ENCODE measurements at places on chromosomes 5 and 9.
A peak's percentile ranks its signal among the peaks of the same experiment; 100 is the strongest.

- no peak for DNase-seq
These were observed 14.4 kb downstream of the PMPCA start for GRCh38 chr9:136424750-136425362.

DNA sequence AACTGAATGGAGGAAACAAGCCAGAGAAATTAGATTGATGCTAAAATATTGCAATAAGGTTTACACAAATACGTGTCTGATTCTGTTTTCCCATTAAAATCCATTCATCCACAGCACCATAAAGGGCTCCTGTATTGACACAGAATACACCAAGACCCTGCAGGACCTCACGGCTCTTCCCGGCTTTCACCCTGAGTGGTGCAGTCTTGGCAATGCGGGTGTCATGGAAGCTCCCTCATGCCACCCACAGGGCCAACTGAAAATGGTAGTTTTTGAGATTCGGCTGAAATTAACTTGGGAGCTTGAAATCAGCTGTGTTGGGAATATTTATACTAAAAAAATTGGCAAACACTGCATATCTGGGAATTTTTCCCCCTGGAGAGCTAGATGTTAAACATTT lies 17.3 kb upstream of the EXOC3 start:
- DNase-seq = peak; percentile 45

- no peak for DNase-seq
These were observed 104.2 kb downstream of the RAPGEF6 start for GRCh38 chr5:131530706-131531331.

GRCh38 chr5:147359581-147359980 lies 124.8 kb downstream of the STK32A start:
- no peak for DNase-seq

GRCh38 chr5:1018596-1018995 lies 10.0 kb downstream of the NKD2 start:
- DNase-seq = no peak

- DNase-seq = peak; percentile 14
These were observed 680.0 kb downstream of the TAF11L14 start for GRCh38 chr5:18314192-18314778.

DNA sequence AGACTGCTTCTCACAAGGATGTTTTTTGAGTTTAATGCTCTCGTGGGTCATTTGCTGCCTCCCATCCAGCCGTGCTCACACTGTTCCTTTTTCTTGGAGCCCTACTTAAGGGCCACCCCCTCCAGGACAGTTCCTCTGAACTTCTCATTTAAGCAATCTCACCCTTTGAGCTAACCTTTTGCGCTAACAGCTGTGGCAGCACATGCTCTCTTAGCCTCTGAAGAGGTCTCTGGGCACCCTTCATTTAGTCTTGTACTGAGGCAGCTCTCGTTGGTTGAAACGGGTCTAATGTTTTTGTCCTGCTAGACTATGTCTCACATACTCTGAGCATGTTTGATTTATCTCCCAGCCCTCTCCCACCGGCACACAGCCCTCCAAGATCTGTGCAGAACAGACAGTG lies 11.8 kb downstream of the ALDH1B1 start:
- no peak for DNase-seq

DNA sequence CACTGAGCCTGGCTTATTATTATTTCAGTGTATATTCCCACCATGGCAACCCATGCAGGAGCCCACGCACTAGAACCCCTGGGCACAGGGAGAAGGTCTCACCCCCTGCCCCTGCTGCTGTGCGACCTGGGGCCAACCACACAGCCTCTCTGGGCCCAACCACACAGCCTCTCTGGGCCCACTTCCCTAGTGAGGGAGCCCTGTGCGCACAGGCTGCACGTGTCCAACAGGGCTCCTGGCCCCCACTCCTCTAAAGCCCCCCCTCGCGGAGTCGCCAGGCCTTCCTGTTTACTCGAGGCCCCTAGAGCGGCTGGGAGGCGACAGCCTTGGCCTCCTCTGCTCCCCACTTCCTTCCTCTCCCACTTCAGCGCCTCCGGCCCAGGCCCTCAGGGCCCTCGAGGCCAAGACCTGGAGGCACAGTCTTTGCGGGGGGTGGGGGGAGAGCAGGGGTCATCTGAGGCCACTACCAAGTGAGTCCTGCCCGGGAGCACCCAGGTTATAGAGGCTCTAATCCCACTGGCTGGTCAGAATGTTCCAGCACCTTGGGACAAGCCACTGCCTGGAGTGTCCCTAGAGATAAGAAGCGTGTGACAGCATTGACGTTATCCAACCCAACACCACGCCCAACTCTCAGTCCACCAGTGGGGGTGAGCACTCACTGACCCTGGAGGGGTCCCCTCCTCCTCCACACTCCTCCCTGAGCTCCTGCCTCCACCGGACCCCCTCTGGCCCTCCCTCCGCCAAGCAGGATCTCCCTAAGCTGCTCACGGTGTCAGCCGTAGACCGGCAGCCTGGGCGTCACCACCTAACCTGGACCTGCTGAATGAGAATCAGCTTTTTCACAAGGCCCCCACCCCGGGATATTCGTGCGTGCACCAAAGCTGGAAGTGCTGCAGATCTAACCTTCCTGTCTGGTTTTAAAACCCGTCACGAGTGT lies 7.9 kb upstream of the ENG start:
- no peak for DNase-seq

GRCh38 chr5:1515921-1516571 lies 7.7 kb downstream of the LPCAT1 start:
- DNase-seq = no peak

DNA sequence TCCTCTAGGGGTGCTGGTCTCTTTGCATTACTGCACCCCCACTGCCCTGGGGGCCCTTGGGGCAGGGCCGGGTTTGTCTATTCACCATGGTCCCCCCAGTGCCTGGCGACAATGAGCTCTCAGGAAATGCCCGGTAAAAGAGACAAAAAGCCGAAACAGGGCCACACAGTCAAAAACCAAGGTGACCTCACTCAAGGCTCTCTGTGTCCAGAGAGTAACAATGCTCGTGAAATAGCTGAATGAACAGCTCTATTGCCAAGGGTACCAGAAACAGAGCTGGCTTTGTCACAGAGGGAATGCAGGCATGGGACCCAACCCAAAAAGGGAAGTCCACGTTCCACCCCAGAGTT lies 16.0 kb downstream of the SH3PXD2B start:
- DNase-seq = no peak
